ENCODE measurements at places on chromosomes 16 and 17.

GRCh38 chr17:31598921-31599571 is 207.6 kb downstream of the RAB11FIP4 start:
- no peak for DNase-seq

DNA sequence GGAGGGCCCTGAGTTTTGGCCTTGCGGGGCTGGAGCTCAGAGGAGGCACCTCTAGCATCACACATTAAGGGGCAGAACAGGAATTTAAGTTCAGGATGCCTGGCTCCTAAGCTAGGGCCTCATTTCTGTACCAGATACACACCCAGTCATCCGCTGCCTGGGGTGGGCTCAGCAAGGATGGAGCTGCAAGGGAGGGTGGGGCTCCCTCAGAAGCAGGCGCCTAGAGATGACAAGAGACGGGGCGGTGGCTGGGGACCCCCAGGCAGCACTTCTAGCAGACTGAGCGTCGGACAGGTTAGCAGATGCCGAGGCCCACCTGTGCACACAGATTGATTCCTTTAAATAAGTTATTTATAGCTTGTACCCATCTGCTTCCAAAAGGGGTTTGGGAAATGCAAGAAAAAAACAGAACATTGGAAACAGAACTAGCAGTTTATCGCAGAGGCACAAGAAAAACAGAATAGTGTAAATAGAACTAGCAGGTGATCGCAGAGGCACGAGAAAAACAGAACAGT is 47.6 kb upstream of the CBFA2T3 start:
- DNase-seq: no peak

DNA sequence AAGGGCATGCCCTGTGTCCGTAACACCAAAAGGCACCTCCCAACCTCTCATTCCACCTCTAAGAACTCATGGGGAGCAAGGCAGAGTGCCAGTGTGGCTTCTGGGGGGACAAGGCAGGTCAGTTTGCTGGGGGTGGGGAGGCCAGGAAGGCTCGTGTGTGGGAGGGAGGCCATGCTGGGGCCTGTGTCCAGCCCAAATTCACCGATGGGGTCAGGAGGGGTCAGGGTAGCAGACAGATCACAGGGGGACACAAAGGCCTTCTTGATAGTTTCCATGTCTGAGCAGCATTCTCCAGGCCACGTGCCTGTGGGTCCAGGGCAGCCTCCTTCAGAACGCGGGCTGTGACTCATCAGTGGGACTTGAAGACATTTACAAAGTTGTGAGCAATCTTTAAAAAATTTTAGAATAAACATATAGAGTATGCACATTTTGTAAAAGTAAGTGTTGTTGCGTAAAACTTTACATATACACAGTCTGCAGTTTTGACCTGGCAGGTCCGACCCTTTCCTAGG is 20.9 kb downstream of the SPACA3 start:
- DNase-seq: no peak

DNA sequence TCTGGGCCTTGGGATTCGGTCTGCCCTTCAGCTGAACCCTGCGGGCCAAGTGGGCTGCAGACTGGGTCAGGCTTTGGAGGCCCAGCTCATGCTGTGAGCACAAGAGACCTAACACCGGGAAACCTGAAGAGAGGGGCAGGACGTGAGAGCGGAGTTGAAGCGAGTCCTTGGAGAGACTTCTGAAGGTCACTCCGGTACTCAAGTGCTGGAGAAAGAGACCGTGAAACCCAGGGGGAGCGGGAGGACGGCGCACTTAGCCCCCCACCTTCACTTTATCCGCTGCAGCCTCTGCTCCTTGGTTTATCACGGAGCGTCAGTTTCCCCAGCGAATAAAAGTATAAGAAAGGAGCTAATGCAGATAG is 361 bp downstream of the UQCRC2 start:
- DNase-seq: no peak
